Activated CD8-positive, alpha-beta memory T cell treated with anti-CD3 and anti-CD28 coated beads, Interleukin-2, amount 50 U/mL, for 48 hours (primary cell): ENCODE measurements at places on chromosomes 5 and 9.

- no peak for DNase-seq
Measured at GRCh38 chr9:112186695-112187094, 11.6 kb upstream of the SUSD1 start.

GRCh38 chr5:30498972-30499371 lies 694.5 kb upstream of the CDH6 start:
- DNase-seq, result no peak

- no peak for DNase-seq
Measured at GRCh38 chr5:99063737-99064136, 134.9 kb upstream of the CHD1 start.

DNA sequence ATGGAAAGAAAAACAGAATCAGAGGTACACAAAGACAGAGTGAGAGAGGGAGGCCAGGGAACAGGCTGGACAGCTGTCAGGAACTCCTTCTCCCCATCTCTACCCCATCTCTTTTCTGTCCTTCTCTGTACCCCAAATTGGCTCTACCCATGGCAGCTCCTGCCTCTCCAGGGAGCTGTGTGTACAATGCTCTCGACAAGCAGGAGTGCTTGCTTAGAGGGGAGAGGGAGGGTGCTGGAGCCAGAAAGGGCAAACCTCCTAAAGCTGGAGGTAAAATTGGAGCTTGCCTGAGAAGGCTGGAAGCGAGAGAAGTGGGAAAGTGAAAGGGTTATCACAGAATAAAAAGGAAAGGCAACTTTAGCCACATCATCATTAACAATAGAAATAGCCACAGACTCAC lies 6.4 kb downstream of the TPM2 start:
- DNase-seq, result no peak

DNA sequence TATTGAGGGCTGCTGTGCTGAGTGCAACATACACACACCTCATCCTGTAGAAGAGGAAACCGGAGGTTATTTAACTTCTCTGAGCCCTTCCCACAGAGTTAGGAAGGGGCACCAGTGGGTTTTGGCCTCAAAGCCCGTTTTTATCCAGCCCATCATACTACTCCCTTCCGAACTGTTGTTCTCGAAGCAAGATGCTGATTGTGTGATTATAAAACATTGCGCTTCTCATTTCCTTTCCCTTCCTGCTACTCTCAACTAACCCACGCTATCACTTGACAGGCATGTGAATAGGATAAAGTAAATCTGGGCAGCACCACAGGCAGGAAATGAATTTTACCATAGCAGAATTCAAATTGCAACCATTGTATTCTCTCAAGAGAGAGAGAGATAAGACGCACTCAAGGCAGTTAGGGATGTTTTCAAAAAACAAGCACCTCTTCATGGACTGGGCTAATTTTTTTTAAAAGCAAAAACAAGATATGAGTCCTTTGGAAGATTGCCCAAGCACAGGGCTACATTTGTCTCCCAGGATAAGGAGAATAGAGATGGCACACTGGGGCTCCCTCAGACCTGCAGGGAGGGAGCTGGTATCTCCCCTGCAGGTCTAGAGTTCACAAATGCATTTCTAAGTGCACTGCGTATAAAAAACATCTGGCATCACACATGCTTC lies 52.6 kb downstream of the GNA14 start:
- DNase-seq, result no peak

- DNase-seq, result no peak
Measured at GRCh38 chr5:52626312-52626711, 161.4 kb upstream of the ITGA1 start.

GRCh38 chr5:66540078-66540477 lies 56.1 kb upstream of the MAST4 start:
- no peak for DNase-seq

DNA sequence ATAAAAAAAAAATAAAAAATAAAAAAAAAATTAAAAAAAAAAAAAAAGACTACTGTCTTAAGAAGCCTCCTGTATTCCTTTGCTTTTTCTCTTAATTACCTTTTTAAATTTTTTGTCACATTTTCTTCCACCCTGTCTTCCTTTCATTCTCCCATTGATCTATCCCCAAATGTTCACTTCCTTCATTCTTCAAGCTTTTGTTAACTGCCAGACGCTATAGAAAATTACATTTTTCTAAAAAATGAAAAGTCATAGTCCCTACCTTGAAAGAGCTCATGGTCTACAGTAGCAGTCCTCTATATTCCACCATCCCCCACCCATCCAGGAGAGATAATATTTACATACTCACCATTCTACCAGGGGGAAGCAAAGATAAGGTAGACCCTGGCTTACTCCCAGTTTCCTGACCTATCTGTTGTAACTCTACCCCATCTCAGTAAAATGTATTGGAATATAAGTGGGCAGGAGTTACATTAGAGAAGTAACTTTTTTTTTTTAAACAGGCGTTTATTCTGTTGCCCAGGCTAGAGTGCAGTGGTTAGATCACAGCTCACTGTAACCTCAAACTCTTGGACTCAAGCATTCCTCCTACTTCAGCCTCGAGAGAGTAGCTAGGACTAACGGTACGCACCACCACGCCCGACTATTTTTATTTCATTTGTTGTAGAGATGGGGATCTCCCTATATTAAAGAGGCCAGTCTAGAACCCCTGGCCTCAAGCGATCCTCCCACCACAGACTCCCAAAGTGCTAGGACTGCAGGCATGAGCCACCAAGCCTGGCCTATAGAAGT lies 3.8 kb upstream of the PRKAA1 start:
- no peak for DNase-seq

DNA sequence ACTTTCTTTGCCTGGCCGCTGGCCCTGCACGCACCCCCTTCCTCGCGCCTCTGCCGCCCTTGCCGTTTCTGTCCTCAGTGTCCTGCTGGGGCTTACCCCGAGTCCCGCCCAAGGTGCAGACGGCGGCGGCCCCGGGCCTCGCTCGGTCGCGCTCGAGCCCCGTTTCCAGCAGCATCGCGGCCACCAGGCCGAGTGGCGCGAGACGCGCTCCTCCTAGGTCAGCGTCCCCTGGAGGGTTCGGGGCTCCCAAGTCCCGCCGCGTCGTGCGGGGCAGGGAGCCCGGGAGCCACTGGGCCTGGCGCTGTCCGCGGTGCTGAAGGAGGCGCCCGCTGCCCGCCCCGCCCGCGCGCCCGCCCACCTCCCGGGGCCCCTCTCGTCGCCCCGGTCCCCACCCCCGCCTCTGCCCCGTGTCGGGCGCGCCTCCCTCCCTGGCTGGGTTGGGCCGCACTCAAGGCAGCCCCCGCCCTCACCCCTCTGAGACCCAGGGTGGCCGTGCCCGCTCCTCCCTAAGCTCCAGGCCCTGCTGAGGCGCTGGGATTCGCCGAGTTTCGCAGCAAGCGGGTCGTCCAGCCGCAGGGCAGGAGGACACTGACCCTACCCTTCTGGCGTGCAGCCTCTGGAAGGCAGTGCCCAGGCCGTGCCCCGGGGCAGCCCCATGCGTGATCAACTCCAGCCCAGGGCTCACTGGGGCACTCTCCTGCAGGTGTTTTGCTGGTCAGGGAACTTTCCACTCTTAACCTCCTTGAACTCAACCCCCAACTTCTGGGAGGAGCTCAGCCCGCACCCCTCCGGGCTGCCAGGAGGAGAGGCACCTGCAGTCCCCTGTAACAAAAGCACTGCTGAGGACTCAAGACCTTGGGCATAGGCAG lies at the start of gene LHX3:
Gene LHX3 (minus strand): TSS at position 291 of the 869 bp plus-strand sequence. CDS start 116 bp downstream, at position 175.
- no peak for DNase-seq

DNA sequence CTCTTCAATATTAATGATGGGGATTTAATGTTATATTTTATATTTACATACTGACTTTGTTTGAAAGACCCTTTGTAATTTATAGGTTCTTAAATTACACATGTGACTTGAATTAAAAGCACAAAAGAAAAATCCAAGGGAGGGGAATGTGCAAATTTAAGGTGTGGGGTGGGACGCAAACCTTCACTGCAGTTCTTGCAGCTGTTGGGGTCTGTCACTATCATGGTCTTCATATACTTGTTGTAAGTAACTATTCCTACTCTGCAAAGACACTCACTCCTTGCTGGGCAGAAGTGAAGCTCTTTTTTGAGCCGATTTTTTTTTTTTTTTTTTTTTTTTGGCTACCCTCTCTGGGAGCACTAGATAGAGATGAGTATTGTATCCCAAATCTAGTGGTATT lies 505.3 kb downstream of the ARHGEF28 start:
- DNase-seq, result no peak

- DNase-seq, result no peak
Measured at GRCh38 chr5:143694357-143694756, 117.6 kb upstream of the HMHB1 start.

- no peak for DNase-seq
Measured at GRCh38 chr5:133354323-133355185, 257.8 kb downstream of the FSTL4 start.

- DNase-seq, result no peak
Measured at GRCh38 chr5:168046163-168046562, 245.3 kb upstream of the WWC1 start.

- no peak for DNase-seq
Measured at GRCh38 chr5:106639488-106639887, 1031.2 kb downstream of the EFNA5 start.

DNA sequence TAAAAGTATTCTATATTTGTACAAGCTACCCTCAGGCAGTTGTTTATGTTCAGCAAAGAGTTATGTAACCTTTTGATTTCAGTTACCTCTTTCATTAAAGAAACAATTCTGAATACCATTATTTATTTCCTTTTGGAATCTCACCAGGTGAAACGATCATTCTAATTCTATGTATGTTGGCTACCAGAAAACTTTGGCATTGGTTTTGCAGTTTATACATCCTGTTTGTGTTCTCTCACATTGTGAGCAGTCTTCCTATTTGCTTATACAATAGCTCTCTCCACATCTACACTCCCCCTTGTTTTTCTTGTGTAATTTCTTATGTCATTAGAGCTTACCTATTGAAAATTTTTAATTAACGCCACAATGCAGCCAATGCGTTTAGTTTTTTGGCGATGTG lies 276.0 kb upstream of the MPDZ start:
- no peak for DNase-seq

DNA sequence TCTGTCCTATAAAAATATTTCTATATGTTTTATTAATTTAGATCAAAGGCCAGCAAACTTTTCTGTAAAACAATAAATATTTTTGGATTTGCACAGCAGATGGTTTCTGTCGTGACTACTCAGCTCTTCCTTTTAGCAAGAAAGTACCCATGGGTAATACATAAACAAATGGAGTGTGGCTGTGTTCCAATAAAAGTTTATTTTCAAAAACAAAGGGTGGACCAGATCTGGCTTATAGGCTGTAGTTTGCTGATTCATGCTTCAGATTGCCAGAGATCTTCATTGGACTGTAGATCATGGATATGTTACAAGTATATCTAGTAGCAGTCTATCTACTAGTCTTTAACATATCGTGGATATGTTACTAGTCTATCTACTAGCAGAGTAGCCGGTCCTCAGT lies 590.5 kb downstream of the CSNK1G3 start:
- no peak for DNase-seq

DNA sequence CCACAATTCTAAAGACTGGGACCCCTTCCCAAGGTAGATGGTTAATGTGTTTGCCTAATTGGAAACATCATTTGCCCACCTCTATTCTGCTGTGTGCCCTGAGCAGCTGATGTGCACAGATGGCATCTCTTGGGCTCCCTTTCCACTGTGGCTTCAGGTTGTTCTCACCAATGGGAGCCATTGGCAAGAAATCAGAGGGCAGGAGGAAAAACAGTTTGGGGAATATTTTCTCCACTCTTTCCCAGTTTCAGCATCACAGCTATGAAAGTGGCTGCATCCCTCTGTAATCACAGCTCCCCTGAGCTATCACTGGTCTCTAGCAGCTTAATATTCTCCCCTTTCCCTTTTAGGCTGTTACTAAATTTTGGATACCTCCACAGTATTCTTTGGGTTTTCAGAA lies 911.6 kb upstream of the SEMA6A start:
- no peak for DNase-seq

DNA sequence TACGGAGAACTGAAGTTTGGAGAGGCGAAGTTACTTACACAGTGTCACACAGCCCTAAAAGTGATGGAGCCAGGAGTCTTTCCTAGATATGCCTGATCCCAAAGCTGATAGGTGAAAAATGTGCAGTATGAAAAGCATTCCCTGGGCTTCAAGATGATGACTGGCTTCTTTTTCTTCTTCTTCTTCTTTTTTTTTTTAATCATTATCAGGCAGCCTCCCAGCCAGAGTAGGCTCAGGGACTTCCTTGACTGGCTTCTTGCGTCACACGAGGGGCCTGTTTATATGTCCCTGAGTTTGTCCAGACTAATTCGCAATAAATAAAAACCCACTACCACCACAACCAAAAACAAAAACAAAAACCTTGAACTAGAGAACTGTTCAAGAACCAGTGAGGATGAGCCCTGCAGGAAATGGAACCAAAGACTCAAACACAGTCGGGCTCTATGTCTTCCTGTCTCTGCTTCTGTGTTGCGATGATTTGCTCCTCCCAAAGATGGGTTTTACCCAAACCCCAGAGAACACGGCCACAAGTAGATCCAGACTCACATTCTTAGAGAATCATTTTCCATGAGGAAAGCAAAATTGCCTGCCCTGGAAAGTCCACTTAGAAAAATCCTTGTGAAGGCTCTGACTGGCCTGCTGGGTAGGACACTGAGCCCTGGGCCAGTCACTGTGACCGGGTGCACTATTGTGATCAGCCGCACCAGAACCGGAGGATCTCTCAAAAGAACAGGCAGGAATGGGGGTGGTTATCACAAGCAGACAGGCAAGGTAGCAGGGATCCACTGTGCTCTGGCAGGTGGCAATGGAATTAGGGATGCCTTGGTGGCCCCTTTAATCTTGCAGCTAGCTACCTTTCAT lies 38.0 kb upstream of the ADAM19 start:
- DNase-seq, result no peak

DNA sequence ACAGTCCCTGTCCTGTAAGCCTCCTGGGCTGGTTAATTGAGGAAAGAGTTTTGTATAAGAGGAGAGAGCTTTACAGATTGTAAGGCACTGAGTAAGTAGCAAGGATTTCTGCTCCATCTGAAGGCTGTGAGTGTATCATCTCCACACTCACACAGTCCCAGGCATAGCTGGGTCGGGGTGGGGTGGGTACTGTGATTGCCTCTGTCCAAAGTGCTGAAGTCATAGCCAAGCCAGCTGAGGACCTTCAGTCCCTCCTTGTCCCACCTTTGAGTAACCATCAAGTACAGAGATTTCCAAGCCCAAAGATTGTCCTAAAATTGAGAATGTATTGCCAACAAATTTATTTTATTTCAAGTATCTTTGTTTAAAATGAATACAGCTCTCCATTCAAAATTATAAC lies 5.5 kb upstream of the DNAJB5 start:
- no peak for DNase-seq

DNA sequence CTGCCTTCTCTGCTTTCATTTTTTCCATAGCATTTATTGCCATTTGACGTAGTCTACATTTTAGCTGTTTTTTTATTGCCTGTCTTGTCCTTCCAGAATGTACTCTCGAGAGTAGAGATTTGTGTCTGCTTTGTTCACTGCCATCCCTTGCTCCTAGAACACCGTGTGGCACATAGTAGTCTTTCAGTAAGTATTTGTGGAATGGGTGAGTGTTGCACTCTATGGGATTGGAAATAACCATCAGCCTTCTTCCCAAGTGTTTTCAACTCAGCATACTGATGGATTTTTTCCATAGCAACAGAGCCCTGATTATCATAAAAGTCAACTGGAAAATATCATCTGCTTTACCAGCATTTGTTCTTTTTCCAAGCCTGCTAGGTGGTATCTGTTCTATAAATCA lies 462.6 kb downstream of the ENC1 start:
- no peak for DNase-seq
